ENCODE measurements at places on chromosomes 1 and 21. TPM values are rescaled to one million over a fixed set of nuclear protein-coding genes. Genes with fewer than 3 reads are reported as not detected.

Gene RAB42
- 0.17 TPM for total RNA-seq

Gene SPATA46
- total RNA-seq = not detected

Gene RAB3B
- total RNA-seq = 0.12 TPM

Gene RNU1-1
- 1,100 TPM for total RNA-seq

GRCh38 chr1:1945782-1946393 is 26.8 kb upstream of the TMEM52 start:
- no peak for DNase-seq

DNA sequence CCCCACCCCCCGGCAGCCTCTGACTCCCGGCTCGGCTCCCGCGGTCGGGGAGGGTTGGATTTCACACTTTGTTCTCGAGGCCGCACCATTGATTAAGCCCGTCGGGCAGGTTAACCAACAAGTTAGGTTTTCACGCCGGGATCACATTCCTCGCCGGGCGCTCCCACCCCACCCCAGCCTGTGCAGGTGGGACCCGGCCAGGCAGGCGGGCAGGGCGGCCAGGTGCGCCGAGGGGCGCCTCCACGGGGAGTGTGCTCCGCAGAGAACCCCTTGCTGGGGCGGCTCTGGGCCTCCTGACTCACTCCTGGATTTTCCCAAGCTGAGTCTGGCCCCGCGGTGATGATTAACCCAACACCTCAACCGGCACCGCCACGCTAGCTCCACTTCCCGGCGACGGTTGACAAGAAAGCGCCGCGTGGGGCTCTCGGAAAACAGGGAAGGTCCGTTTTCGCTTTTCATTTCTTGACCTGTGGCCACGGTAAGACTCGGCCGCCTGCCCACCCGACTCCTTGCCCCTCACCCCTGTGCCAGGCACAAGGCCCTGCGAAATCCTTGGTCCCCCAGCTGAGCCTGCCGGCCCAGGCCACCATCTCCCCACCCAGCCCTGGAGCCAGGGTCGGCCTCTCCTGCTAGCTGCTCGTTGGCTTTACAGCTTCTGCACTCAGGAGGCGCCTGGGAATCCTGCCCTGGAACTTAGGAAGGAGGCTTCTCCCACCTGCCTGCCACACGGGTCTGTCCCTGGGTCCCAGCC is 8.8 kb upstream of the TTLL10 start:
- no peak for DNase-seq

GRCh38 chr1:115969509-115969908 is 6.8 kb upstream of the SLC22A15 start:
- DNase-seq = no peak

- DNase-seq = peak; percentile 45
Measured at GRCh38 chr1:26697978-26698849, 2.4 kb downstream of the ARID1A start.

- DNase-seq = no peak
Measured at GRCh38 chr1:66492424-66492823, 41.5 kb upstream of the SGIP1 start.

GRCh38 chr1:239686386-239686785 is 300.0 kb downstream of the CHRM3 start:
- DNase-seq = no peak

Data from activated T-cell treated with anti-CD3 and anti-CD28 coated beads, Interleukin-2, amount 50 U/mL, for 72 hours (primary cell).